Left renal pelvis (tissue), 4 donors: ENCODE measurements at places on chromosomes 1 and 21.

DNA sequence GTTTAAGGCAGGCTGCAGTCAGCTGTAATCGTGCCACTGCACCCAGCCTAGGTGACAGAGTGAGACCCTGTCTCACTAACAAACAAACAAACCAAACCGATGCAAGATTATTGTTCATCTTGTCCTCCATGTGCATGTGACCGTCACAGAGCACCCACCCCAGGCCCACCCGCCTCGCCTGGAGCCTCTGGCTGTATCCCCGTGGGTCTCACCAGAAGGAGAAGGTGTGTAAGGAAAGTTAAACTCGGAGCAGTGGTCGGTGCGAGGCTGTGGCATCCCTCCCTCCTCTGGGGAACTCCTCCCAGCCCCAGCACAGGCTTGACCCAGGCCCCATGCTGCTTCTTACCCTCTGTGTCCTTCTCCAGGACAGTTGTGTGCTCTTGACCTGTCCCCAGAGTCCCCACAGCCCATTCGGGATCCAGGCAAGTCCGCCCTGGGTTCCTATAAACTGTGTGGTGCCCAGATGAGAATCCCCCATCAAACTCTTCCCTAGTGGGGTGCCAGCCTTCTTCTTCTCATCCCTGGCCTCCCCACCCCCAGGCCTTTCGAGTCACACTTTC lies 318.4 kb downstream of the AJAP1 start:
- DNase-seq, result no peak

- no peak for DNase-seq
These were observed 35.9 kb downstream of the USP24 start for GRCh38 chr1:55179177-55179835.

- DNase-seq, result no peak
These were observed 107.9 kb upstream of the PALMD start for GRCh38 chr1:99537886-99538617.

DNA sequence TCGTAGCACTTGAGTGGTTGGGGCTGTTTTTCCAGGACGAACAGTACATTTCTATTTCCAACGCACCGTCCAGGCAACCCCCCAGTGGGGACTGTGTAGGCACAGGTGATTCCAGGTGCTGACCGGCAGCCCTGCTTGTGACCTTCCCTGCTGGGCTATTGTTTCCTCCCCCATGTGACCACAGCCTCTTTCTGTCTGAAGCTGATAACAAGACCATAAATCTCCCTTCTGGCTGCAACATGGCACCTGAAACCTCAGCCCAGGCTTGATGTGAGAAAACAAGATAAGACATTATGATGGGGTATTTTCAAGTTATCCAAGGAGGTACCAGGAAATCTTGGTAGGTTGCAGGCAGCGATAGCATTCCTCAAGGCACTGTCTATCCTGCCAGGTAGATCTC lies 48.2 kb downstream of the HLX start:
- no peak for DNase-seq

DNA sequence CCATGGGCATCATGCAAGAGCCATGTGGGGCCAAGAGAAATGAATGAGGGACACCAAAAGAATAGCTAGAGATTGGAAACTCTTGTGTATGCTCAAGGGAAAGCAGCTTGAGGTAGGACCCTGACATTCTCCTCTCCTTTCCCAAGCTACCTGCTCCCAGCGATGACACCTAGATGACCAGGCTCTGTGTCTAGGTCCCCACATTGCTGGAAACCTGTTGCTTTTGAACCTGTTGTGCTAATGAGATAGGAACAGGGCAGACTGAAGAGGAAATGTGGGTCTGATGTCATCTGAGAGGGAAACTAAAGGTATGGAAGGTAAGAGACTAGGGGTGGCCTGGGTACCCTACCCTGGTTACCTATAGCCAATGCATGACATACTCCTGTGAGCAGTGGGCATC lies 1.8 kb downstream of the FMOD start:
- no peak for DNase-seq

DNA sequence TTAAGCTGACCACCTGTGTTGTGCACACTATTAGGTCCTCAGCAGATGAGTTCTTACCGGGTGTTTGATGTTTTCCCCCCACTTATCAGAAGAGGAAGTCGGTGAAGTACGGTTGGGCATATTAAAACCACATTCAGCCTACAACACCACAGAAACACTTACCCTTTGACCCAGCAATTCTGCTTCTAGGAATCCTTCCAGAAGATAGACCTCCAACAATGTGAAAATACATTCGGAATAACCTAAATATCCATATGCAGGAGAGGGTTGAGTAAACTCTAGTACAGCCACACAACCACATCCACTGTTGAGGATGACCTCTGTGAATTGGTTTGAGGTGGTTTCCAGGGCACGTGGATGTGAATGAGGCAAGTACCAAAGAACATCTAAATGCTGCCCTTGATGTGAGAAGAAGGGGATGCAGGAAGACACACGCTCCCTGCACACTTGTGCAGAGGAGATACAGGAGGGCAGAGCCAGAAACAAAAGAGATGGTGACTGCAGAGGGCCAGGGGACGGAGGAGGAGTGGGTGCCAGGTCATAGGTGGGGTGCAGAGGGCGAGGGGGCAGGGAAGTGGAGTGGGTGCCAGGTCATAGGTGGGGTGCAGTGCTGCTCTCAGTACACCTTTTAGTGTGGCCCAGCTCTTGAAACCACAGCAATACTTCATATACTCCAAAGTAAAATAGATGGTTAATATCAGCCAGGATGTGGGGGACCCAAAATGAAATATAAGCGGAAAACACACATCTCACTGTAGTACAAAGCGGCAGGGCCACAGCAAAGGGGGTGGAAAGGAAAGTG lies 12.8 kb downstream of the ADARB1 start:
- DNase-seq, result no peak

GRCh38 chr1:9732123-9732971 lies 80.8 kb downstream of the PIK3CD start:
- DNase-seq, result no peak

DNA sequence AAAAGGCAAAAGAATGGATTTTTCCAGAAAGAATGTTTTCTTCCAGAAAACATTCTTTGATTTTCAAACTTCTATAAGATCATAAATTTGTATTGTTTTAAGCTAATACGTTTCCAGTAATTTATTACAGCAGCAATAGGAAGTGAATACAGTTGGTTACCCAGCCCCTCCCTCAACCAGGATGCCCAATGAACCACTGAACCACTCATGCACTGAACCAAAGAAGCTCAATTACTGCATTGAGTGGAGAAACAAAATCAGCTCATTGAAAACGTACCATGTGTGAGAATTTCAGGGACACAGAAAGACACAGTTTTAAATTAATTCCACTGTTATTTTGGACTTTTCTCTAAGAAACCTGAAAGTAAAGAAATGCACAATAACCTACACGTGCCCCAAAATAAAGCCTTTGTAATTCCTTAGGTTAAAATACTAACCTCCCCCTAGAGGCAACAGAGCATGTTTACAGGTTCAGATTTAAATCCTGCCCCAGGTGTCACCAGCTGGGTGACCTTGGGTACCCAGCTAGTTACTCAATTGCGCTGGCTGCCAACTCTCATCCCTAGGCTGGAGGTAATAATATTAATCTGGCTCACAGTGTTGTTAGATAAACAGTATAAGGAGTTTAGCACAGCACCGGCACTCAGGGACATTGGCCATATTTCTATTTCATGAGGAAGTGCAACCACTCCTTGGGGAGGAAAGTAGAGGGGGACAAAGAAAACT lies 111.7 kb downstream of the NMNAT2 start:
- DNase-seq, result no peak

DNA sequence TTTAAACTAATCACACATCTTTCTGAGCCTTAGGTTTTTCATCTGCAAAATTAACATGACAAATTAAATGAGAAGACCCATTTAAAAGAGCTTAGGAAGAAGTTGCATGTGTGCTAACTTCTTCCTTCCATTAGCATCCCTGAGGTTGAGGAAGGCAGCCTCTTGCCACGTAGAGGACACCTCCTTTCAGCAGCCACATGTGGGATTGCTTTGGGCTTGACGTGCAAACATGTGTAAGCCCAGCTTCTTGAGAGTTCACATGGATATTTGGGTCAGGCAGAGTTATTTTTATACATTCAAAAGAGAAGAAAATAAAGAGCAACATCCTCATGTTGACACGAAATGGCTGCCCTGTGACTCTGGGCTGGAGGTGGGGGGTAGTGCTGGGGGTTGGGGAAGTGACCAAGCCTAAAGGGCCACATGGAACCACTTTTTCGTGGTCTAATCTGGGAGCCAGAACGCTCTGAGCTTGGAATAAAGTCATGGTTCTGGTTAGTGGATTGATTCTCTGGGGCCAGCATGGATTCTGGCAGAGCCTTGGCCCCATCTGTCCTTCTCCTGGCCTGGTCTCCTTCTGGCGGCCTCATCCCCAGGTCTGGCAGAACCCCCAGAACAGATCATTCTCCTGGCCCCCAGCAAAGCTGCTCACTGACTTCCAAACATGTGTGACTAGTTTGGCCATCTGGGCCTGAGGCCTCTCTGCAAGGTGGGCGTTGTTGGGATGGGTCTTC lies 137.1 kb upstream of the USP24 start:
- DNase-seq, result no peak

DNA sequence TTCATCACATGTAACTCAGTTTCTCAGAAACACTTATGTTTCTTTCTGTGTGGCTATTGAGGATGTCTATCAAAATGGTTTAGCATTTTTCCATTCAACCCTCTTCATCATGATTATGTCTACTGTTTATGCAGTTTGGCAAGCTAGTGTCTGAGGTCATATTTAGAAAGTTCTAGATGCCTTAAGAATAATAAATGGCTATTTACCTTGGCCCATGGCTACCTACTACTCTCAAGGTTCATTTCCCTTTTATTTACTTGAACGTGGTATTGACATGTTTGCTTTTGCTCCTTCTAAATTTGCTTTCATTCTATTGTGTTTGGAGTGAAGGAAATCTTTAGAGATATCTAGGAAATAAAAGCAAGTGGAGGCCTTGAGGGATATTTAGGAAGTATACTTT lies 193.7 kb upstream of the OLFM3 start:
- DNase-seq, result no peak

DNA sequence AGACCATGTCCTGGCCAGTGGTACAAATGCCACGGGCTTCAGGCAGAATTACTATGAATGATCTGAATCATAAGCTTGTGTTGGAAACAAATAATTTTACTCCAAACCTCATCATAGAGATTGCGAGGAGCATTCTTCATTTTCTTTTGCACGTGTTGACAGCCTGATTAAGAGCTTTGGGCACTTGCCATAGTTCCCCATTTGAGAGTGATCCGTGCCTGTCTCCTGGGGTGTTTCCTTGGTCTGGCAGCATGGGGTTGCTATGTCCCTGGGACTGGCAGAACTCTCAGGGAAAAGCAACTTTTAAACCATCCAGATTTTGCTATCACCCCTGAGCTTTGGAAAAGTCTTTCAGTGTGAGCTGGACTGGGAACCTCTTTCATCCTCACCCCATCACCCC lies 54.3 kb upstream of the KCNJ6 start:
- no peak for DNase-seq

- DNase-seq, result no peak
These were observed 134.2 kb downstream of the ZZZ3 start for GRCh38 chr1:77548285-77548684.

DNA sequence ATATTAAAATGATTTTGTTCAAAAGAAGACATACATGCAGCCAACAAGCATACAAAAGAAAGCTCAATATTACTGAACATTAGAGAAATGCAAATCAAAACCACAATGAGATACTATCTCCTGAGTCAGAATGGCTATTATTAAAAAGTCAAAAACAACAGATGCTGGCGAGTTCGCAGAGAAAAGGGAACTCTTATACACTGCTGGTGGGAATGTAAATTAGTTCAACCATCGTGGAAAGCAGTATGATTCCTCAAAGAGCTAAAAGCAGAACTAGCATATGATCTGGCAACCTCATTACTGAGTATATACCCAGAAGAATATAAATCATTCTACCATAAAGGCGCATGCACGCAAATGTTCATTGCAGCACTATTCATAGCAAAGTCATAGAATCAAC lies 126.0 kb upstream of the HMCN1 start:
- no peak for DNase-seq

- no peak for DNase-seq
These were observed 22.7 kb upstream of the OR6N2 start for GRCh38 chr1:158803678-158804077.

DNA sequence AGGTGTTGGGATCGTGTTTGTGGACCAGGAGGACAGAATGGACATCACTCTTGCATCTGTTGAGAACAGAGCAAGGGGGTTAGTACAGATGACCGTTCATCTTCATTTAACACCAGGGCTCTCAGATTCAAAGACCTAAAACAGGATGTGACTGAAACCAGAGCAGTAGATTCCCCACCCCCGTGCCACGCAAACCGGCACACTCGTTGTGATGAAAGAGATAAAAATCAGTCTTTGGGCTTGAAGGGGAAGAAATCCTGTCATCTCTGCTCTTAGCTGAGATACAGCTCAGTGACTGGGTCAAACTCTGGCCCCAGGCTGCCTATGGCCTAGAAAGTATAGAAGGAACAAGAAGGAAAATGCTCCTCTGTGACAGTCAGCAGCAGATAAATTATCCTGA lies 146.2 kb upstream of the KRTAP19-8 start:
- DNase-seq, result no peak

GRCh38 chr1:174877208-174877673 lies 122.5 kb upstream of the CACYBP start:
- DNase-seq, result no peak

DNA sequence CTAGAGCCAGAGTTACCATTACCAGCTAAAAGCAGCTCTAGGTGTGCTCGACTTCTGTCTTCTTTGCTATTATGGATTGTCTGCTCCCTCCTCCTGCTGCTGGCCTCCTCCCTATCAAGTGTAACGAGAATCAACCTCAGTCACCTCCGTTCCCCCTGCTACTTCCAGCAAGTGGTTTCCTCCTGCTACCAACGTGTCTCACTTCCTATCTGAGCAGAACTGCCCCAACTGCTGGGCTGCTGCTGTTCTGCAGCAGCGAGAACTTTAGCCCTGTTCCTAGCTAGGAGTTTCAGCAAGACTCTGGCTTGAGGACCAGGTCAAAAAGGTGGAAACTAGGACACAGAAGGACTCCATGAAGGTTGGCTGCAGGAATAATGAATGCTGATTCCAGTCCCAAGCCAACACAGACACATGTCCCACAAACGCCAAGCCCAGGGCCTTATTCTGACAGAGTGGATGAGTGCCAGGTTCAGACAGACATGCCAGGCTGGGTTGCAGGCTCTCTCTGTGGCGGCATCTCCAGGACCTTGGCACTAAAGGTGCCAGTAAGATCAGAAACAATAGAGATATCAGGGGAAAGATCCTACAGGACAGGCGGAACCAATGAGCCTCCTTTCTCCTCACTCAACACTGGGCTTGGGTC lies 46.9 kb downstream of the CD34 start:
- DNase-seq, result no peak

GRCh38 chr1:19861034-19861433 lies 21.2 kb upstream of the OTUD3 start:
- no peak for DNase-seq

DNA sequence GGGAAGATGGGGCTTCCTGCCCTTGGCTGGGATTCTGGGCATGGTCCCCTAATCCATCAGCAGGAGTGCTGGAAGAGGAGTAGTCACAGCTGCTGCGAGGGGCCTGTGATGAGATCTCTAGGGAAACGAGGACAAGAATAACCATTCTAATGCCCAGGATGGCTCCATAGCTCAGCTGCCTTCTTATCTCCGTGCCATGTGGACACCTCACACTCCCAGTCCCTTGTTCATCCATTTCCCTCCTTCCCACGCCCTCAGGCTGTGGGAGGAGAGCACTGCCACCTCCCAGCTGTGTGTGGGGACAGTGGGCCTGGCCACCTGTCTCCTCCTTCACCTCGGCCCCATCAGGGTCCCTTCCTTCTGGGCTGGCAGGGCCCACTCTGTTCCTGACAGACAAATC lies 16.1 kb upstream of the ETV3 start:
- DNase-seq, result no peak
